ENCODE measurements at places on chromosomes 3 and 15.
A peak's percentile ranks its signal among the peaks of the same experiment; 100 is the strongest.

GRCh38 chr3:104687362-104687761 is 679.3 kb upstream of the ALCAM start:
- no peak for ATAC-seq

DNA sequence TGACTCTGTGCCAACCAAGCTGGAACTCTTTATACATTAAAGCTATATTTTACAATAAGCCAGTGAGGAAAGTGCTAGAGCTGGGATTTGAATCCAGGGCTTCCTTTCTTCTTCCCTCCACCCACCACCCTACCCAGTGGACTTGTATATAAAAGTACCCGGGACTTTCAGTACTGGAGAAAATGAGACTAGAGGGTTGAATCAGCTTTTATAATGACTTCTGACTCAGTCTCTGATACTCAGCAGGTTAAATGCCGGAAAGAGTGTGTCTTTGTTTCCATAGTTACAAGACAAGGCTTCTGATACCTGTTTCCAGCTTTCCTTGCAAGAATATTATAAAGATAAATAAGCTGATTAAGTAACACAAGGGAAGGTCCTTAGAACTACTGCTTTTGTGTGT is 80.9 kb downstream of the FRMD4B start:
- ATAC-seq = no peak

- peak; percentile 88 for ATAC-seq
Observed at GRCh38 chr3:139561959-139562676, 22.6 kb upstream of the RBP1 start.

- ATAC-seq = no peak
Observed at GRCh38 chr3:95715128-95715527, 1099.3 kb upstream of the EPHA6 start.

DNA sequence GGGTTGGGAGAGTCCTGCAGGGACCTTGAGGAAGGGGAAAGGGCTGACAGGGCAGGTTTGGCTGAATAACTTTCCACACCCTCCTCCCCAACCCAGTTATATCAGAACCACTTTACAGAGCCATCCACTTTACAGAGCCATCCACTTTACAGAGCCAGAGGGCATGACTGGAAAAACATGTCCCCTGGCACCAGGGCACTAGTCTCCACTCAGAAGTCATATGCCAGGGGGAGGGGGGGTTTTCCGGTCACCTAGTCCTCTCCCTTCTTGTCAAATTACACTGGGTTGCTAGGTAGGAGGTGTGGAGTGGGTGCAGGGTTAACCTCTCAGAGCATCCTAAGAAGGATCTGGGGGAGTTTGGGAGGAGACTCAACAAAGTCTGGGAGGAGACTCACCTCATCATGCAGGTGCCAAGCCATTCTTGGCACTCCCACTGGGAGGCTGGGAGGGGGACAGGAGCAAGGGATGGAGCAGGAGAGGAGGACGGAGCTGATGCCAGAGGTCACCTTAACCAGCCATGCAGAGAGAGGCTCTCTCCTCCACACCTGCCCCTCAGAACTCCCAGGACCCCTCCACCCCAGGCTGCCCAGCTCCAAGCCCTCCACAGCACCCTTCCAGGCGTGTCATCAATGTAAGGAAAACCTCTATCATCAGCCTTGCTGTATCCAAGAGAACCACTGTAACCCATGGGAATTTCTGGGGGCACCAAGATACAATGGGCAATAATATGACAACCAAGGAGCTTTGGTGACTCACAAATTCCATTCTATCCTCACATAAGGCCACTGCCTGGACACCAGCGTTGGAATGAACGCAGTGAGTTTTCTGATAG is 1.7 kb downstream of the LRRC2 start:
- no peak for ATAC-seq

GRCh38 chr15:48222627-48223026 is 16.5 kb downstream of the SLC12A1 start:
- no peak for ATAC-seq

DNA sequence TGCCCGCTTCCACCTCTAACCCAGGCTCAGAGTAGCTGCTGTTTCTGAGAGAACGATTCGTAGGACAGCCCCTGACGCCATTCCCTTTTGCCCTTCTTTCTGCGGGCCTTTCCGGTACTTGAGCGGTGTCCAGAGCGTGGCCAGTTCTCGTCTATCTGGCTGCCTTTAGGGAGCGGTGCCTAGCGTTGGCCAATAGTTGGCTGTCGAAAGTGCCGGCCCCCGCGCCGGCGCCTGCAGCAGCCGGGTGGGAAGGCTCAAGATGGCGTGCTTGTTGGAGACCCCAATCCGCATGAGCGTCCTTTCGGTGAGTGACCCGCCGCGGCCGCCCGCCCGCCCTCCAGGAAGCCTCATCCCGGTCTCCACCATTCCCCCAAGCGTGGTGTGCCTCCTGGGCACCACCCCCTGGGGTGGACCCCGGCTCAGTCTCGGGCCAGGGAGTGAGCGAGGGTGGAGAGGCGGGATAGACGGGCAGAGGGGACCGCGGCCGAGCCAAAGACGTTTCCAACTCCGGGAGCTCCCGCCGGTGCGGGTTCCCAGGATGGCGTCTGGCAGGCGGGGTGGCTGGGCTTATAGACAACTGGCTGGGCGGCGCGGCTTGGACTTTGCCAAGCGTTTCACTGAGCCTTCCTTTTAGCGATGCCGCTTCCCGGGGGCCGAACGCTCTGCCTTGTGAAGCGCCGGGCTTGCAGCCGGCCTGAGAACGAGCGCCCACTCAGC is at the start of gene ARMC8:
ARMC8 (plus strand) TSS at position 6 of the 717 bp plus-strand sequence; CDS start at position 260, 254 bp downstream.
- ATAC-seq = peak; percentile 88

DNA sequence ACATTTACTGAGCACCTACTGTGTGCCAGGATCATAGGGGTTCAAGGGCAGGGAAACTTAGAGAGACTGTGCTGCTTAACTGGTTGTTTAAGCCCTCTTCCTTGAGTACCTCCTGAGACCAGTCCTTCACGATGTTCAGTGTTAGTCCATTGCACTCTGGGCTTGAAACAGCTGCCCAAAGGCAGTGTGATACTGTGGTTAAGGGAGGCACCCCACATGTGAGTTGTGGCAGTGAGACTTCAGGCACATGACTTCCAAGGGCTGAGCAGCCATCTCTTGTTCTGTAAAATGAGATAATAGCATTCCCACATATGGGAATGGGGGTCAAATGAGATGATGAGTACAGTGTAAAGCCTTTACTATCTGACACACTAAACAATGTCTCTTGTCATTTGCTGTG is 75.1 kb downstream of the LINGO1 start:
- no peak for ATAC-seq

- ATAC-seq = no peak
Observed at GRCh38 chr3:79392479-79392878, 375.3 kb downstream of the ROBO1 start.

GRCh38 chr15:75928680-75929608 is 25.3 kb downstream of the FBXO22 start:
- peak; percentile 75 for ATAC-seq

GRCh38 chr3:112761062-112761638 is 85.5 kb downstream of the CD200R1L start:
- ATAC-seq = peak; percentile 34

GRCh38 chr3:143565951-143566350 is 282.3 kb downstream of the SLC9A9 start:
- no peak for ATAC-seq

- peak; percentile 84 for ATAC-seq
Observed at GRCh38 chr15:84914909-84915605, 30.6 kb downstream of the SLC28A1 start.

DNA sequence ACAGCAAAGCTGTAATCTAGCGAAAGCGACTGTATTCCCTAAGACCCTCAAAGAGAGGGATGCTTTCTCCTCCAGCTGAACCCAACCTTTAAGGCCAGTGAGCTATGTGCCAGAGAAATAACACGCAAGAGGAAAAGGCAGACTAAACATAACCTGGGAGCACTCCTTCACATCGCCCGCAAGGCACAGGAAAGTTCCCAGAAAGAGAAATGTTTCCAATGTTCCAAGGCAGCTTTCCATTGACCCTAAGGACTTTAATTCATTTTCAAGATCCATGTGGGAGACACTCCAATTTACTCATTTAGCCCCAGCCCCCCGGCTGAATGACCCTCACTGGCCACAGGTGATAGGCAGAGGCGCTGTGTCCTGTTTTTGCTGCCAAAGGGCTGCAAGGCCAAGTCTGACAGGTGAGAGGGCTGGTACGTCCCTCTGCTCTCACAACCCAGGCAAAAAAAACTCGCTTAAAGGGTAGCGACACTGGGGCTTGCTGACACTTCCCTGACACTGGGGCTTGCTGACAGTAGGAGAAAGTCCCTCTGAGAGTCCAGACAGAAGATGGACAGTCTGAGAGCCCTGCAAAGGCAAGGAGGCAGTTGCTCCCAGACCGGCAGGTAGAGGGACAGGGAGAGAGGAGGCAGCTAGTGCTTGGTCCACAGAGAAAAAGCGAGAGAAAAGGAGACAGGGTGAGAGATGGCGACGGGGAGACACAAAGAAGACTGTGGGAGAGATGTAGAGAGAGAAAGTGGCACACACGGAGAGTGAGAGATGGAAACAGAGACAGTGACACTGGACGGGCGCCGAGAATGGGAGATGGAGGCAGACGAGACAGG is 702 bp downstream of the ARHGEF3 start:
- peak; percentile 46 for ATAC-seq

- no peak for ATAC-seq
Observed at GRCh38 chr15:31264559-31265089, 62.0 kb upstream of the KLF13 start.

GRCh38 chr3:127646501-127647046 is 17.6 kb downstream of the PODXL2 start:
- no peak for ATAC-seq

- no peak for ATAC-seq
Observed at GRCh38 chr3:124992041-124992440, 57.5 kb upstream of the MUC13 start.

DNA sequence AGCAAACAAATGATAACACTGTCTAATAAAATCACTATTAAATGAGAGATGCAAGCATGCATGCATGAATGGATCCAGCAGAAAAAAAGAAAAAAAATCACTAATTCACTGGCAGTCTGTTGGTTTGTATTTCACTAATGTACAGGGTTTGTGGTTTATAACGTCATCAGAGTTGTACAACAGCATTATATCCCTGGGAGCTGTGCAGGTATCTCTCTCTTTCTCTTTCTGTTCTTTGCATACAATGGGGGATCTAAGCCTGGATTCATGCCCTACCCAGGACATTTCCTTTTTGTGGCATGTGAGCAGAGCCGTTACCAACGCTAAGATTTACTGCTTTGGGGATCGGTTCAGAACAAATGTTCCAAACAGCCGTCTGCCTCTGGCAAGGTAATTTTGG is 229.5 kb downstream of the SOX2 start:
- ATAC-seq = no peak

DNA sequence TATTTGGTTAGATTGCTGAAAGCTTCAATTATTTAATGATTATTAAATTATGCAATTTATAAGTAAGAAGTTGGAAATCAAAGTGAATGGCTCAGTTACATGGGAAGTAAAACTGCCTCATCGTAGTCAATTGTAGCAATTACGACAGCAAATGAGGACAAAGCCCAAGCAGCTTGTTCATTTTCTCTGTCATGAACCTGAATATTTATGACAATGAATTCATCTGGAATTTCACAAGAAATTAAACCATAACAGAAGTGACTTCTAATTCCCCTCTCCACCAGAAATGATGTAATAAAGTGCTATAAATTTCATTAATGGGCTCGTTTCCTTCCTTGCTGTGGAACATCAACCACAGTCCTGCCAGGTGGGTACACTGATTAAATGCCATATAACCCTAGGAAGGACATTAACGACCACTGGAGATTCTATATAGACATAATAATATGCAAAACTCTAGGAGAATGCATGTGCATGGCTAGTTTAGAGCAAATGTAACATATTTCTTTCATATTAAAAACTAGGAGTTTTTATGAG is 273.8 kb upstream of the DCBLD2 start:
- ATAC-seq = no peak

DNA sequence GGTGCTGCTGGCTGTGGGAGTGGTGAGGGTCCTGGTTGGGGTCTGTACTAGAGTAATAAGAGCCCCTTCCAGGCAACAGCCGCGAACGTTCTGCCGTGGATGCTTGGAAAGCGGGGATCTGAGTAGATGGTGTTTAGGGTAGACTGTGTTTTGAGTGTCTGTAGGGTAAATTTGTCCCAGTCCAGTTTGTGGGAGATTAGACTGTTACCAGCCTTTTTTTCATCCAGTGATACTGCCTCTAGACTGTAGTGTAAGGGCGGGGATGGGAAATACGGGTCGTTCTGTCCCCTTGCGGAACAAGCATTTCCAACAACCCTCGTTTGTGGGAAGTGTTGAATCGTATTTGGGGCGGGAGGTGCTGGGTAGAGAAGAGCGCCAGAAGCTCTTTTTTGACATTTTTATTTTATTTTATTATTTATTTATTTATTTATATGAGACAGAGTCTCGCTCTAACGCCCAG is 424 bp downstream of the HAUS2 start:
- ATAC-seq = peak; percentile 69

DNA sequence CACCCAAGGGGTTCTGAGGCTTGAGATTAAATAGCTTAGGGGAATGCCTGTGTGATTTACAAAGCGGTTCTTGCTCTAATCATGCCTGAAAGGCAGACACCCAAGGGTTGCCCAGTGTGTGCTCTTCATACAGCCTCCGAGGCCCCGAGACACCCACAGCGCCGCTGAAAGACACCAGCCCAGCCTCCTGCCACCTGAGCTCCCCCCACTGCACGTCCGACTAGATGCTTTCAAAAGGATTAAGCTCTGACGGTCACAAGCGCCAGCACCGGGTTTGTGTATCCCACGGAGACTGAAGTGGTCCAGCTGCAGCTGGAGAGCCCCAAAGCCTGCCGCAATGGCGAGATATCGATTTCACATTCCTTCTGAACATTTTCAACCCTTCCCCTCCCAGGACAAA is 50.3 kb downstream of the SPATA12 start:
- ATAC-seq = no peak

- ATAC-seq = no peak
Observed at GRCh38 chr3:9231471-9231870, 18.0 kb downstream of the SRGAP3 start.

GRCh38 chr15:68315495-68316031 is 38.0 kb downstream of the FEM1B start:
- no peak for ATAC-seq

- no peak for ATAC-seq
Observed at GRCh38 chr3:53709256-53709655, 137.0 kb downstream of the CHDH start.

DNA sequence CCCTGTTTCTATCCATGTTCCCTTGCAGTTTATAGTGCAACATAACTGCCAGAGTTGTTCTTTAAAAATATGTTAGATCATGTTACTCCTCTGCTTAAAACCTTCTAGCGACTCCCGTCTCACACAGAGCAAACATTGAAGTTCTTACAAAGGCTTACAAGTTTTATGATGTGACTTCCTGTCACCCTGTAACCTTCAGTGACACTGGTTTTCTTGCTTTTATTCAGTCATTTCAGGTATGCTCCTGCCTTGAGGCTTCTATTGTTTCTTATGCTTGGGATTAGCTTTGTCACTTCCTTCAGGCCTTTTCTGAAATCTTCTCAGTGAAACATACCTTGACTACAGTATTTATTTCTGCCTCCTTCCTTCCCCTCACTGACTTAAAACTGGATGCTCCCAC is 252.1 kb downstream of the DOCK3 start:
- ATAC-seq = no peak

DNA sequence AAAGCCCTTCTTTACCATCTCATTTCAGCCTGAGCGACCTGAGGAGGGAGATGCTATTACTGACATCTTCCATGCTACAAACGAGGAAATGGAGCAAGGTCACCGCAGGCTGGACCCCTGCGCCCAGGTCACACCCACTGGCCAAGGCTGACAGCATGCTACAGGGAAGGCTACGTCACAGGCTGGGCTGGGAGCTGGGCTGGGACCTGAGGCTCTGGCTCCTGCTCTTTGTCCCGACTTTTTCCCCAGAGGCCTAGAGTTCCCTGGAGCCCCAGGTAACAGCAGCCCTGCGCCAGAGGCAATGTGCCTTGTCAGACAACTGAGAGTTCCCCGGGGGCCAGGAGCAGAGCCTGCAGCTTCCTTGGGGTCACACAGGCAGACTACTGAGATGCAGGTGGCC is 87.2 kb downstream of the IQSEC1 start:
- no peak for ATAC-seq

Measured in SK-N-SH treated with all-trans-retinoic acid at 6 μM for 48 hours (cell line).